ENCODE measurements at places on chromosomes 2 and 18. TPM values are rescaled to one million over a fixed set of nuclear protein-coding genes. Genes with fewer than 3 reads are reported as not detected.

DNA sequence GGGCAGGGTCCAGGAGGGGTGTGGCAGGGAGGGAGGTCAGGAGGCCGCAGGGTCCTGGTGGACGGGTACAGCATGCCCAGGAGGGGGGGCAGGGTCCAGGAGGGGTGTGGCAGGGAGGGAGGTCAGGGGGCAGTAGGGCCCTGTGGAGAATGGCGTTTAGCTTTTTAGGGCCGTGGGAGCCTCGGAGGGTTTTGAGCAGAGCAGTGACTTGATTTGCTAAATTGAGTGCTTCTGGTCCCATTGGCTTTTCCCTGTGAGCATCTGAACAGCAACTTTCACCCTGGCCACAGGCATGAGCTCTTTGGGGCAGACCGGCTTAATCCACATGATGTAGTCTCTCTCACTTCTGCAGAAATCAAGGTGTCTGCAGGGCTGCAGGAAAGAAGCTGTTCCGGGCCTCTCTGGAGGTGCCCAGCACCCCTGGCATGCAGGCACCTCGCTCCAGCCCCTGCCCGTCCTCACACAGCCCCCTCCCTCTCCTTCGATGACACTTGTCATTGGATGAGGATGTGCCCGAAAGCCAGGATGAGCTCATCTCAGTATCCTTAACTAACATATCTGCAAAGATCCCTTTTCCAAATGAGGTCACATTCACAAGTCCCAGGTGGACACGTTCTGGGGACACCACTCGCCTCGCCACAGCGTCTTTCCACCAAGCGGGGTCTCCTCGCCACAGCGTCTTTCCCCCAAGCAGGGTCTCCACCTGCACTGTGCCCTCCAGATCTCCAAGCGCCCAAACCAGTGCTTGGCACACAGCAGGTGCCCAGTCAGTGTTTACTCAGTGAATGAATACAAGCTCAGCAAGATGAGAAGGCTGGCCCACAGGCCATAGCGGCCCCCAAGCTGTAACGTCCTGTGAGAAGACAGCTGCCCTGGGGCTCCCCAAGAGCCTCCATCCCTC is 94.0 kb downstream of the NDUFA10 start:
- no peak for DNase-seq

DNA sequence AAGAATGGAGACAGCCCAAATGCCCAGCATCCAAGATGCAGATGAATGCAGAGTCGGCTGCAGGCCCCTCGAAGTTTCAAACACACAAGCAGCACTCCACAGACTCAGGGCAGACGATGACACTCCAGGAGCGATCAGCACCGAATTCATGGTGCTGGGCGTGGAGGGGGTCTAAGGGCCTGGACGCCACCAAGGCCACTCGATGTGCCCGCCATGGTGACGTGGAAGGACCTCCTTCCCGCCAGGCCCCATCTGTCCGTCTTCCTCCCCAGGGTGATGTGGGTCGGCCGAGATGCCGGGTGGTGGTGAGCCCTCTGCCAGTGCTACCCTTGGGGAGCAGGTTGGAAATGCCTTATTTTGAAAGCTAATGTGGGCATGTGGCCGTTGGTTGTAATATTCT is 9.4 kb downstream of the KIF1A start:
- no peak for DNase-seq

- no peak for DNase-seq
Measured at GRCh38 chr2:139477618-139478017, 697.4 kb upstream of the NXPH2 start.

GRCh38 chr2:101026253-101026701 is 24.2 kb downstream of the RPL31 start:
- no peak for DNase-seq

DNA sequence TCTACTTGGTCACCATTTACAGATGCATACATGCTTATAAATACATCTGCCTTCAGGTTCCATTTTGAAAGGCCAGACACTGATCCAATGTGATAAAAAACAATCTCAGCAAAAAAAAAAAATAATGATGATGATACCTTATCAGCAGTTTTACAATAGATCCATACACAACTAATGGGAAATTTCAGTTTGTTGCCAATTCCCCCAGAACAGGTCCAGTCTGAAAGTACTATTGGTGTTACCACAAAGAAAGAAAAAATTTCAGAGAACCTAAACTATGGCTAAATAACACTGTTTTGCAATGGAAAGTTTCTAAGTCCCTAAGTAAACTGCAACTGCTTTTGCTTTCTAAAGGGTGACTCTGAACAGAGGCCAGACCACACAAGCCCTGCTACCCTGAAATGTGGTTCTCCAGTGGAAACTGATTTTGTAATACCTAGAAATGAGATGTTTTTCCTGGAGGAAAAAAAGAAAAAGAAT is 54.1 kb downstream of the LPIN2 start:
- DNase-seq, result peak; percentile 49

Gene OSBPL6
- 2.1 TPM for total RNA-seq

DNA sequence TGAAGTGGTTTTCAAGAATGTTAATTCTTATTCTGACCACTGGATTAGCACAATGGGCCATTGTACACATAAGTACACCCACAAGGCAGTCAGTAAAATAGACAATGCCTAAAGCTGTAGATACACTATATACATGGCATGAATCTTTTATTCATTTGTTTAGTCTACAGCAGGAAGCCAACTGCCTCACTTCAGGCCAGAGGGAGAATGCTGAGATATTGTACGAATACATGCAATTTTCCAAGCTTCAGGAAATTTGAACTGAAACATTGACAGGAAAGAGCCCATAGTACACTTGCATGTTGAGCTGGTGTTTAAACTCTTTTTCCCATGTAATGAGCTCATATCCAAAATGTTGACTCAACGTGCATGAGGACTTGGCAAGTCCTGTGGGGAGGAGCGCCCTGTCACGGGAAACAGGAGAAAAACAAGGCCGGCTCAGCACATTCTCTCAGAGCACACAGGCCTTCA is 111.6 kb upstream of the CYP1B1 start:
- peak; percentile 98 for DNase-seq

GRCh38 chr18:69239849-69240674 is 160.6 kb upstream of the DOK6 start:
- no peak for DNase-seq

GRCh38 chr2:118310681-118311429 is 222.6 kb downstream of the INSIG2 start:
- DNase-seq, result no peak

GRCh38 chr2:191200910-191201309 is 44.3 kb upstream of the MYO1B start:
- no peak for DNase-seq

GRCh38 chr2:63432373-63432772 is 155.9 kb downstream of the WDPCP start:
- peak; percentile 55 for DNase-seq

DNA sequence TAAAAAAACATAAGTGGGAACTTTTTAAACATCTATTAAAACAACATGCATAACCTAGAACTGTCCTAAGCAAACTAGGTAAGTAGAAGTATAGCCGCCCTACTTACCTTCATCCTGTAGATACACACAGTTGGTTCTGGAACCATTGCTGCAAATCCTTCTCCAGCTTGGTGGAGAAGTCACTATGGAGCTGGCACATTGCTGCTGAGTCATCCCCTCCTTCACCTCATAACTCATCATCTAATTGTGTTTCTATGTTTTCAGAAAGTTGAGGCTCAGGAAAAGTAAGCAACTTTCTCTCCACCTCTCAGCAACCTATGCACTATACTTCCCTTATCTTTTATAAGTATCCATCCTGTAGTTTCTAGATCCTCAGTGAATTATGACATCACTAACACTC is 269.8 kb upstream of the MMADHC start:
- peak; percentile 53 for DNase-seq

- DNase-seq, result peak; percentile 17
Measured at GRCh38 chr18:55462652-55463051, 125.3 kb downstream of the TCF4 start.

Gene GAD1
- total RNA-seq, result 0.26 TPM

DNA sequence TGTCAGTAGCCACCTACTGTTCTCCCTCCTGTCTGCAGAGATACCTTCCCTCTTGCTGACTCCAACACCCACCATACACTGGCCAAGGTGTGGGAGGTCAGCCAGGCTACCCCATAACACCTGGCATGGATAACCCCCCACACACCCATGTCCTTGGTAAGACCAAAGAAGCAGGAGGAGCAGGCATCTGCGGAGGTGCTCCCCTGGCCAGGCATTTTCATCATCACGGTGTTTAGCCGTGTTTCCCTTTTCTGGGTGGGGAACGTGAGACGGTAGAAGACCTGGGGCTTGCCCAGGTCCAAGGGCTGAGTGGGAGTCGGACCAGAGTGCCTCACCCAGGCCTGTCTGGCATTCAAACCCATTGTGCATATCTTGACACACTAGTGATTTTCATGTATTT is 150.3 kb downstream of the SMAD7 start:
- no peak for DNase-seq

DNA sequence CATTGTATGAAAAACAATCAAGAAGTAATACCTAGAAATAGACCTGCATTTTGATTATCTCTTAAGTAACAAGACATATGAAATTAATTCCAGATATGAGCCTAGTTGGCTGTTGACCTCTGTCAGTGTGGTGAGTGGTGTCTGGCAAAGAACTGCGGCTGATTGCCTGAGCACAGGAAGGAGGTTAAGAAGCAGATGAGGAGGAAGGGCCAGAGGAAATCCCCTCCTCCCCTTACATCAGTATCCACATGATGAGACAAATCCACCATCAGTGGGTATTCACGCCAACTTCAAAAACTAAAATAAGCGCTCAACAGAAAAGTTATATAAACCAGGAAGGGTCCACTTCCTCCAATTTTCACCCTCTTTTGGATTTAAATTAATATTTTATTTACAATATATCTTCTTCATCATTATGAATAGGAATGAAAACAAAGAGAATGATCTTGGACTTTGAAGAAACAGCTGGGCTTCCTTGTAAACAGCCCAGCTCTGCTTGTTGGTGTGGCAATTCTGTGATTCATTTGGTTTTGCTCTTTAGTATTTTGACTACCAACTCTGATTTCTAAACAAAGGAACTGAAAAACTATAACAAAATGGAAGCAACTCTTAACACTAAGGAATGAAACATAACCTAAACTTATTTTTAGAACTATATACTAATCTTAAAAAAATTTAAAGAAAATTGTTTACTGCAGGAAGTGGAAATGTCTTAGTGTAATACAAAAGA is 27.3 kb downstream of the RFTN2 start:
- DNase-seq, result peak; percentile 82

DNA sequence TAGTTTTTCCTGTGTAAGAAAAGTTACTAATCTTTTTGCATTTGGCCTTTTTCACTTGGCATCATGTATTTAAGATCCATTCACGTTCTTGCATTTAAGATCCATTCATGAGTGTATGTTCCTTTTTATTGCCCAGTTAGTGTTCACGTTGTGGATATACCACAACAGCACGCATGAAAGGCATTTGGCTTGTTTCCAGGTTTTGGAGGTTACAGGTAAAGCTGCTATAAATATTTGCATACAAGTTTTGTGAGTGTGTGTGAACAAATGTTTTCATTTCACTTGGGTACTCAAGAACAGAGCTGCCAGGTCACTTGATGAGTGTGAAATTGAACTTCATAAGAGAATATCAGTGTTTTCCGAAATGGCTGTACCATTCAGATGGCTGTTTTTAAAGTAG is 121.2 kb downstream of the CCBE1 start:
- DNase-seq, result no peak

- no peak for DNase-seq
Measured at GRCh38 chr2:107132070-107132469, 246.1 kb upstream of the ST6GAL2 start.

DNA sequence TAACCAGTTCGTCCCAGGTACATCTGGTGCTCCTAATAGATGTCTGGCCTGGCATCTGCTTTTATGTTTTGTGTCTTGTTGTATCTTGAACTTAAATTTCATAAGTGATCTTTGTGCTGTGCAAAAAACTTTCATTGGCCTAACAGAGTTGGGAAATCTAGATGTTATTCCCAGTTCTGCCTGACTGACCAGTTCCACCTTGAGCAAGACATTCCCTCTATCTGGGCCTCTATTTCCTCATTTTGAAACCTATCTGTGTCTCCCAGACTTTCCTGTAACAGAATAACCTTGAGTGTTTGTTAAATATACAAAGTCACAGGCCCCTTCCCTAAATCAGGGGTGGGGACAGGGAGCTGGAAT is 90.5 kb upstream of the MSH2 start:
- no peak for DNase-seq

GRCh38 chr18:63752636-63753035 is 22.6 kb upstream of the SERPINB7 start:
- DNase-seq, result no peak

DNA sequence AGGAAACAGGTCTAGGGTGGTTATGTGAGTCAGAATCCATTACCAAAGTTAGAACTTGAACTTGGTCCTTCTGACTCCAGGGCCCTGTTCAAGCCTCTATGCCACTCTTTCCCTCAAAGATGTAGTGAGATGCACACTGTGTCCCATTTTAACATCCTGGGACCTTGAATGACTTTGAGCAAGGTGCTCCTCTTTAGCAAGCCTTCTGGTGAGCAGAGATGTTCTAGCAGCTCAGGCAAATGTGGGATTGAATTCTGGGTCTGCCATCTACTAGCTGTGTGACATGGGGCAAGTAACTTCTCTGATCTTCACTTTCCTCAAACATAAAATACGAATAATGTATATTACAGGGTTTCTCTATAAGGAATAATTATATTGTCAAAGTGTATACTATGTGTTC is 294.0 kb upstream of the CXCR4 start:
- DNase-seq, result no peak

Gene STEAP3
- total RNA-seq, result 13.7 TPM

Gene IL36RN
- total RNA-seq, result not detected

DNA sequence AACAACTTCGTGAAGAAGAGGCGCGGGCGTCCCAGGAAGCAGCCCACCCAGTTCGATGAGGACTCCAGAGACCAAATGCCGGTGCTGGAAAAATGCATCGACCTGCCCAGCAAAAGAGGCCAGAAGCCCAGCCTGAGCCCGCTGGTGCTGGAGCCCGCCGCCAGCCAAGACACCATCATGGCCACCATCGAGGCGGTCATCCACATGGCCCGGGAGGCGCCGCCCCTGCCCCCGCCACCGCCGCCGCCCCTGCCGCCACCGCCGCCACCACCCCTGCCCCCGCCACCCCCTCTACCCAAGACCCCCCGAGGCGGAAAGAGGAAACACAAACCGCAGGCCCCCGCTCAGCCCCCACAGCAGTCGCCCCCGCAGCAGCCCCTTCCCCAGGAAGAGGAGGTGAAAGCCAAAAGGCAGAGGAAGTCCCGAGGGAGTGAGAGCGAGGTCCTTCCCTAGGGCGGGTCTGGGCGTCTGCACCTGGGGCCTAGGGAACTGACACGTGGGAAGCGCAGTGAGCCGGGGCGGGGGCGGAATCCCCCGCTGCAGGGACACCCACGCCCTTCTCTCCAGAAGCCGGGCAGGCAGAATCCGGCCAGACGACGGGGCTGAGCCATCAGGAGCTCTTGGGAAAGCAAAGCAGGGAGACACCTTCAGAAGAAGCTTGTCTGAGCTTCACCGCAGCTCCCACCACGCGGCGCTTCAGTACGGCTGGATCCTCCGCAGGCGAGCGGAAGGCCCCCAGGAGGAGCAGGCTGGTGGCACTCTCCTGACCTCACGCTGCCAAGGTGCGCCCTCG is 382.8 kb downstream of the SETBP1 start:
- no peak for DNase-seq

Gene ELP2
- total RNA-seq, result 309 TPM

- DNase-seq, result no peak
Measured at GRCh38 chr2:7915302-7916091, 766.4 kb upstream of the ID2 start.

GRCh38 chr2:197889041-197889440 is 84.6 kb downstream of the PLCL1 start:
- DNase-seq, result peak; percentile 55
